ENCODE measurements at places on chromosomes 2 and 18. TPM values are rescaled to one million over a fixed set of nuclear protein-coding genes. Genes with fewer than 3 reads are reported as not detected.

- no peak for DNase-seq
Measured at GRCh38 chr2:234111523-234111922, 61.0 kb downstream of the SPP2 start.

The UGT1A10 gene
- total RNA-seq, result not detected

GRCh38 chr2:70921031-70921430, 14.7 kb upstream of the ATP6V1B1 start:
- DNase-seq, result no peak

The RAB6C gene
- 0.16 TPM for total RNA-seq

The GKN1 gene
- not detected for total RNA-seq
